ENCODE measurements at places on chromosomes 12 and 14.

DNA sequence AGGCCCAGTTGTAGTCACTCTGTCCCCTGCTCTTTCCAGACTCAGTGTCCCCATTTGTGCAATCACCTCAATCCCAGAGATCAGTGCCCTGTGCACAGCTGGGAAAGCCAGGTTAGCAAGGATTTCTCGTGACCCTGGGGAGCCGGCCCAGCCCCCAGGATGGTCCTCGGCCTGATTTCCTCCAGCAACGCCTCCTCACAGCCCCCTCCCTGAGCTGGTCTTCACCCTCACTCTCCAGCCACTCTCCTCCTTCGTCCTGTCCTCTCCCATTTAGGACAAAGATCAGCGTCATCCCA is 194.8 kb upstream of the C14orf180 start:
- DNase-seq, result no peak

DNA sequence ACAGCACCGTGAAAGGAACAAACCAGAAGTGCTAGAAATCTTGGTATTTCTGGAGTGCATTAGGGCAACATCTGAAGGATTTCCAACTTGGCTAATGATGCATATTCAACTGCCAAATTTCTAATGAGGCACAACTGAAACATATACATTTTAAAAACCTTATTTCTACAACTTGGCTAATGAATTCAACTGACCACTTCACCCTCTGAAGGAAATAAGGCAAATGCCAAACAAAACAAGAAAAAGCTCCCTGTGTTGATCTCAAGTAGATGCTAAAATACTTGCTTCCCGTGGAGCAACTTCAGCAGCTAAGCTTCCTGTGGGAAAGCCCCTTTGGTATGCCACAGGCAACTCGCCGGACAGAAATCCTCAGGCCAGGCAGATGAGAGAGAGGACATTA is 167.1 kb downstream of the TTC7B start:
- DNase-seq, result no peak

GRCh38 chr14:19823765-19824164 is 20.2 kb downstream of the OR4N2 start:
- DNase-seq, result no peak

GRCh38 chr12:130504110-130504839 is 166.6 kb downstream of the PIWIL1 start:
- DNase-seq, result no peak

DNA sequence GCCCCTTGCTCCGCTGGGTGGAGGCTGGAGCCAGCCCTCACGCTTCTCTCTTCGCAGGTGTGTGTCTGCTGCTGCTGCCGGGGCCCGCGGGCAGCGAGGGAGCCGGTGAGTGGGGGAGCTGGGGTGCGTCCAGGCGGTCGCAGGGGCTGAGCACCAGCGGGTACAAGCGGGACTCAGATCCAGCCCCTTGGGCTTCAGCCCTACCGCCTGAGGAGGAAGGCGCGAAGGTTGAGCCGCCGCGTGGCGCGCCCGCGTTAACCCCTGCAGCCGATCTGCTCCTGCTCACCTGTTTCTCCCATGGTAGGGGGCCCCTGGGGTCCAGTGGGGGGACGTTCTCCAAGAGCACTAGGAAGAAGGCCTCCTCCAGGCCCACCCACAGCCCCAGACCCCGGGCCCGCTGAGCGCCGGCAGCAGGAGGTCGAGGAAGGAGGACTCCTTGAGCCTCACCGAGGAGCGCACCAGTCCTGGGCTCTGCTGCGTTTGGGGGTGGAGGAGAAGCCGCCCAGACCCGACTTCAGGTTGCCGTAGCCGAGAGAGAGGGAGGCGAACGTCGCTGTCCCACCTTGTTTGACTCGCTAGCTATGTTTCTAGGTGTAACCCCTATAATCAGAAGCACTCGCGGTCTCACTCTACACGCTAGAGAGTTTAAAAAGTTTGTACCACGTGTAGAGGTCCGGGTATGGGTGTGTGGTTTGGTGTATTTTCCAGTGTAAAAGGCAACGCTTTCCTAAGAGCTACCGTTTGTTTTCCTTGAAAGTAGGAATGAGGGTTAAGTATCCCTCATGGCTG is 834 bp downstream of the COCH start:
- DNase-seq, result no peak

- DNase-seq, result no peak
Observed at GRCh38 chr14:100531152-100532121, 55.8 kb downstream of the BEGAIN start.

- DNase-seq, result no peak
Observed at GRCh38 chr12:39966256-39966655, 139.6 kb downstream of the SLC2A13 start.

DNA sequence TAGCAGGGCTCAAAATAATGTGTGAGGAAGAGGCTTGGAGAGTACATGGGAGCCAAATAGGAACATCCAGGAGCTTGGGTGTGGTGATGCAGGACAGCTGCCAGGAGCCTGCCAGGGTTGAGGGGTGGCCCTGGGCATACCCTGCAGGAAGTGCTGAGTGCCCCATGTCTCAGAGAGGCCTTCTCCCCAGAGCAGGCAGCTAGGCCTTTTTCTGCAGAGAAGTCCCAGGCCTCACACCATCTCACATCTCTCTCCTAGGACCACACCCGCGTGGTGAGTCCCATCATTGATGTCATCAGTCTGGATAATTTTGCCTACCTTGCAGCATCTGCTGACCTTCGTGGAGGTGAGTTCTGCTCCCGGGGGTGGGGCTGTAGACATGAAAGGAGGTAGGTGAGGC is 66.9 kb downstream of the ERH start:
- no peak for DNase-seq

DNA sequence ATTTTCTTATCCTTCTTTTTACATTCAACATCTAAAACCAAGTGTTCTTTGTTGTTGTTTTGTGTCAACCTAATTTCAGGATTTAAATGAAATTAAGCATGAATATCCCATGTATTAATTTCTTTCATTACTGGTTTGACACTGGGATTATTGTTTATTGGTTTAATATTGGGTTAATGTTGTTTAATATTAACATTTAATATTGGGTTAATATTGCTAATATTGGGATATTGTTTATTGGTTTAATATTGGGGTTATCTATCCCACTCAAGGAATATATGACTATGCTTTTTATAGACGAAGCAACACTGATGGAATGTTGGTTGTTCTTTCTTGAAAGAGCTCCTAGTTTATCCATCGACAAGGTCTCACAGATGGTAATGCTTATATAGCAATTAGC is 45.9 kb downstream of the TMPRSS12 start:
- DNase-seq, result no peak

DNA sequence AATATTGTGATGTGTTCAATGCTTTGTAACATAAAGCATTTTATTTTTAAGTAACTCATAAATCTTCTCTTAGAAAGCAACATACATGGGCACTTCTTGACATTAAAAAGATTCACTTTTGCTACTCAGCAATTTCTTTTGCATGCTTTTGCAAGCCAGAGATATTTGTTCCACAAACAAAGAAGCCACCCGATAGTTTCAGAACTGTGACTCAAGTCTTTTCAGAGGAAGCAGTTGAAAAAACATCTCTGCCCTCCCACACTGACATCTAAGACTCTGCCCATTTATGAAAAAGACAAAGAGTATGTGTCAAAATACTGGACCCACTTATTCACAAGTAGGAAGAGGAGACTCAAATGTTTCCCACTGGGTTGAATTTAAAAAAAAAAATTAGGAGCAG is 7.5 kb downstream of the APPL2 start:
- DNase-seq, result peak; percentile 78

- no peak for DNase-seq
Observed at GRCh38 chr12:47885012-47885501, 19.7 kb downstream of the VDR start.

DNA sequence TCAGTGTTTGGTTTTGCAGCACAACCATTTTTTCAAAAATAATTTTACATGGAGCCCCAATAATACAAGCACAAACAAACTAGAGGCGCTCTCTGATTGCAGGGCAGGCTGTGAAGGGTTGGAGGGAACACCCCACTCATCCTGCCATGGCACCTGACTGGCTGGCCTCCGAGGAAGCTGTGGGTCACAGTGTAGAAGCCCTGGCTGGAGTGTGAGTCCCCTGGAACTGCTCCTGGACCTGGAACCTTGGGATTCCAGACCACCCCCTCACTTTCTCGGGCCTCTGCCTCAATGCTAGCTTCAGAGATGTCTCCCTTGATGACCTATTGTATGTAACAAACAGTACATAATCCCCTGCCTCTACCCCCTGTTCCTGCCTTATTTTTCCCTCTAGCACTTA is 14.8 kb upstream of the SERPINA12 start:
- DNase-seq, result no peak

- DNase-seq, result no peak
Observed at GRCh38 chr14:99191395-99192027, 80.5 kb downstream of the BCL11B start.

- DNase-seq, result no peak
Observed at GRCh38 chr14:72408020-72408419, 475.8 kb downstream of the RGS6 start.

GRCh38 chr12:23098517-23098916 is 473.5 kb downstream of the ETNK1 start:
- no peak for DNase-seq

- DNase-seq, result no peak
Observed at GRCh38 chr12:5708371-5708770, 236.7 kb downstream of the ANO2 start.

GRCh38 chr12:54374562-54375258 is 9.8 kb downstream of the ZNF385A start:
- no peak for DNase-seq

DNA sequence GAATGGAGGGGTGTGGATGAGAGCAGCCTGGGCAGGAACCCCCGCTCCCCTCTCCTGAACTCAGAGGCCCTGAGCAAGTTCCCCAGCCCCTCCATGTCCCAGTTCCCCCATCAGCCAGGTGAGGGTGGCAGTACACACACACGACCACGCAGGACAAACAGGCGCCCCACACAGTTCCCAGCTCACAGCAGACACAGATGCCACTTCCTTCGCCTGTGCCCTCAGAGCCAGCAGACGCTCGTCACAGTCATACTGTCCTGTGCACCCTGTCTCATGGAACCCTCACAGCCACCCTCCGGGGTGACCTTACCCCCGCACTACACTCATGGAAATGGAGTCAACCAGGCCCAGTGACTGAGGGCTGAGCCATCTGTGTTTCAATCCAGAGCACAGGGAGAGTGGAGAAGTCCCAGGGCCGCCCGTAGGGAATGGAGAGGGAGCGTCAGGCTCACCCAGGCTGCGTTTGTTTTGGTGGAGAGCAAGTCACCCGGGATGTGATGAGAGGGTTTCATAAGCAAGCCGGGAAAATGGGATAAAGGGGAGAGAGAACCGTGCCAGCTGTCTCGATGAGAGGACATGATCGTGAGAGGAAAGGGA is 47.5 kb upstream of the DYNC1H1 start:
- no peak for DNase-seq

DNA sequence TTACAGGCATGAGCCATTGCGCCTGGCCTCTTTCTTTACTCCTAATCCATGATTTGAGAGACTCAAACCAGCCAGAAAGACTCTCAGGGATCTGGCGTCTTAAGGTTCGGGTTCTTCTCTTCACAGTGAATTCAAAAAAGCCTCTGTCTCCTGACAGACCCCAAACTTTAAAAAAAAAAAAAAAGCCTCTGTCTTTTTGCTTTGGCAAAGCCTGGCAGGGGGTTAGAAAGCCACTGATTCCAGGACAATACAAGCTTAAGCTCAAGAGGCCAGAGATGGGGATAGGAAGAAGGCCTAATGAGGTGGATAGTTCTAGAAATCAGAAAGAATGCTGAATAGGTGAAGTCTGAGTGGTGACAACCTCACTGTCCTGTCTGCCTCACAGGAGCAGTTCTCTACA is 8.8 kb downstream of the NRIP2 start:
- DNase-seq, result no peak

DNA sequence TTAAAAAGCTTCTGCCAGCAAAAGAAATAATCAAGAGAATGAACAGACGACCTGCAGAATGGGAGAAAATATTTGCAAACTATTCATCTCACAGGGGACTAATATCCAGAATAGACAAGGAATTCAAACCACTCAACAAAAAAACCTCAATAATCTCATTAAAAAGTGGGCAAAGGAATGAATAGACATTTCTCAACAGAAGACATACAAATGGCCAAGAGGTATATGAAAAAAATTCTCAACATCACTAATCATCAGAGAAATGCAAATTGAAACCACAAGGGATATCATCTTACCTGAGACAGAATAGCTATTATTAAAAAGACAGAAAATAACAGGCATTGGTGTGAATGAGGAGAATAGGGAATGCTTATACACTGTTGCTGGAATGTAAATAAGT is 270.0 kb downstream of the DACT1 start:
- DNase-seq, result no peak

- DNase-seq, result no peak
Observed at GRCh38 chr12:95480230-95480629, 6.3 kb downstream of the METAP2 start.

DNA sequence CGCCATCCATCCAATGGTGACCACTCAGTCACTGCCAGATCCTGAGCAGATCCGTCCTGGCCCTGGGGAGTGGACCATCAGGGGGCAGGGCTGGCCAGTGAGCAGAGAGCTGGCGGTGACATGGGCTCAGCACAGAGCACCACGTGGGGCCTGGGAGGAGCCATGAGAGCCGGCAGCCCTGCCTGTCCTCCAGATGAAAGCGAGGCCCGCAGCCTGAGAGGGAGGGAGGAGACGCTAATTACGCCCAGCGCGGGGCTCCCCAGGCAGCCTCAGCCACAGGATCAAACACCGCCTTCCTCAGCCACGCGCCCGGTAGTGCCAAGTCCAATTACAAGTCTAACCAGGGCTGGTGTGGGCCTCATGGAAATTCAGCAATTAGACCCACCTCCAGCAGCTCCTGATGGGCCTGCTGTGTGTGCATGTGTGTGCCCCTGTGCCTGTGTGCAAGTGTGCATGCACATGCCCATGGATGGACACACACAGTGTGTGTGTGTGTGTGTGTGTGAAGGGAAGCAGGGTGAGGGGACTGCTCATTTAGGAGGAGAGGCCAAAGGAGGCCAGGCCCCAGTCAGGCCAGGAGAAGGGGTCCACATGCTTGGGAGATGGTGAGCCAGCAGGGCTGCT is 68.0 kb downstream of the KIF26A start:
- DNase-seq, result no peak

DNA sequence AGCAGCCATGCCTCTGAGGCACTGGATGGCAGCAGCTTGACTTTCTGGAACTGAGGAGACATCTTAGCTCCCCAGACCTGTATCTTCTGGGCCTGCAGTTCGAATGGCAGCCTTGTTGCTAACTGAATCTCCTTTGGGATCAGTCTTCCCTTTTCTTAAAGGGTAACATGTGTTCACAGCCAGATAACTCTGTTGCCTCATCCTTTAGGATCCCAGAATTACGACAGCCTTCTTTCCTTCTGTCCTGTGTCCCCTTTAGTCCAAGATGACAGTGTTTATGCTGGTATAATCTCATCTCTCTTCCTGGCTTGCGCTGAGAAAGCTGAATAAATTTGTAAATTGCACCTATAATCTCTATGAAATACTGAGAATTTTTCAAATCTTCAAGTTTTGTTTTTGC is 9.1 kb upstream of the ERC1 start:
- DNase-seq, result peak; percentile 76

GRCh38 chr14:92659765-92660561 is 88.5 kb downstream of the LGMN start:
- peak; percentile 87 for DNase-seq

GRCh38 chr14:97446087-97446486 is 648.9 kb downstream of the VRK1 start:
- no peak for DNase-seq

- no peak for DNase-seq
Observed at GRCh38 chr14:62939970-62940369, 105.3 kb downstream of the KCNH5 start.

Measured in inflammatory macrophage treated with lipopolysaccharide for 1 hour (primary cell).